ENCODE measurements at places on chromosomes 4 and X.

- no peak for DNase-seq
Measured at GRCh38 chr4:72531322-72531721, 37.7 kb downstream of the ADAMTS3 start.

DNA sequence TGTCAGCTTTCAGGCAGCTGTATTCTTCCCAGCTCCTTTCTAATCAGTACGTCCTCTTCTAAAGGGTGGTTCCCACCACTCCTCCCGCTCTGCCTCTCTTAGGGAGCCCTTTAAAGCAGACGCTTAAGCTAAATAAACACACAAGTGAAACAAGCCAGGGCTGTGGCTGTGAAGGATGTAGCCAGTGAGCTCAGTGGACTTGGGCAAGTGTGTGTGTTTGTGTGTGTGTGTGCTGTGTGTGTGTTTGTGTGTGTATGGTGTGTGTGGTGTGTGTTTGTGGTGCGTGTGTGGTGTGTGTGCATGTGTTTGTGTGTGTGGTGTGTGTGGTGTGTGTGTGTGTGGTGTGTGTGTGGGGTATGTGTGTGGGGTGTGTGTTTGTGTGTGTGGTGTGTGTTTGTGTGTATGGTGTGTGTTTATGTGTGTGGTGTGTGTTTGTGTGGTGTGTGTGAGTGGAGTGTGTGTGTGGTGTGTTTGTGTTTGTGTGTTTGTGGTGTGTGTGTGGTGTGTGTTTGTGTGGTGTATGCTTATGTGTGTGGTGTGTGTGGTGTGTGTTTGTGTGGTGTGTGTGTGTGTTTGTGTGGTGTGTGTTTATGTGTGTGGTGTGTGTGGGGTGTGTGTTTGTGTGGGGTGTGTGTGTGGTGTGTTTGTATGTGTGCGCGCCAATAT, 283.3 kb downstream of the PTTG2 start:
- no peak for DNase-seq

- no peak for DNase-seq
Measured at GRCh38 chrX:69085151-69085550, 80.1 kb downstream of the PJA1 start.

DNA sequence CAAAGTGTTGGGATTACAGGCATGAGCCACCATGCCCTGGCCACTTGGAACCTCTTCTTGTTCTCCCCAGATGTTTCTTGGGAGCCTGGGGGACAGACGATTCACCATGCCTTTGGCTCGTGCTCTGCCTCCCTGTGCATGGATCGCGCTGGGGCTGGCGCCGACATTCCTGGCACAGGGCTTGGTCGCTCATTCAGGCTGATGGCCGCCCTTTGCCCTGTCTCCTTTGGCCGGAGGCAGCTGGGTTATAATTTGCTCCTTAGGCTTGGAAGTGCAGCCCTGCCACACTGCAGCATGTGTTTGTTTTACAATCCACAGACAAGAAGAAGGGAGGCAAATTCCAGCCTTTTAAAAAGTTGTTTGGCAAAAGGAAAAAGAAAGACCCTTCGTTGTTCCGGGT, 115.3 kb downstream of the AASDH start:
- DNase-seq, result no peak

GRCh38 chr4:4577359-4577875, 35.6 kb upstream of the STX18 start:
- no peak for DNase-seq

DNA sequence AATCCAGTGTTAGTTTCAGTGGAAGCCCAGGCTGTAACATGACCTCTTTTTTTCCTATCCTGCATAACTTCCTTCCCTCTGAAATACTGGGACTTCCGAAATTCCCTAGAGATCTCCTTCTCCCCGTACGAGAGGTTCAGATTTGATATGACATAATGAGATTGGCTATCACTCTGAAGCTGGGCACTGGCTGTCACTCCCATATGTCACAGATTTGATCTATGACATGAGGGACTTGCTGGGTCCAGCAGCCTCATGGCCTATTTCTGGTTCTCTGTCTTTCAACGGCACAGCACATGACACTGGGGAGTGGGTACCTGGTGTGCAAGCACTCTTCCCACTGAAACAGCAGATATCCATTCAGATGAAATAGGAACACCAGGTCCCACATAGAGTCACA, 36.7 kb downstream of the PF4 start:
- DNase-seq, result no peak

DNA sequence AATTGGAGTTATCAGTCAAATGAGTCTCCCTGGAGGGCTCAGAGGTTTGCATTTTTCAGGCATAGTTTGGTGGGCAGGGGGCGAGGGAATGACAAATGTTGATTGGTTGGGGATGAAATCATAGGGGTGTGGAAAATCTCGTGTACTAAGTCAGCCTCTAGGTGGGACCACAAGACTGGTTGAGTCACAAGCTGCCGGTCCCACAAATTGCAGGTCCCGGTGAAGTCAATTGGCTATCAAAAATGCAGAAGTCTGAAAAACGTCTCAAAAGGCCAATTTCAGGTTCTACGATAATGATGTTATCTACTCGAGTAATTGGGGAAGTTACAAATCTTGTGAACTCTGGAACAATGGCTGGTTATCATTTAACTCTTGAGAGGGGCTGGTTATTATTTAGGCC, 98.8 kb upstream of the DHX15 start:
- DNase-seq, result no peak

- no peak for DNase-seq
Measured at GRCh38 chr4:19544446-19545125, 707.1 kb upstream of the SLIT2 start.

DNA sequence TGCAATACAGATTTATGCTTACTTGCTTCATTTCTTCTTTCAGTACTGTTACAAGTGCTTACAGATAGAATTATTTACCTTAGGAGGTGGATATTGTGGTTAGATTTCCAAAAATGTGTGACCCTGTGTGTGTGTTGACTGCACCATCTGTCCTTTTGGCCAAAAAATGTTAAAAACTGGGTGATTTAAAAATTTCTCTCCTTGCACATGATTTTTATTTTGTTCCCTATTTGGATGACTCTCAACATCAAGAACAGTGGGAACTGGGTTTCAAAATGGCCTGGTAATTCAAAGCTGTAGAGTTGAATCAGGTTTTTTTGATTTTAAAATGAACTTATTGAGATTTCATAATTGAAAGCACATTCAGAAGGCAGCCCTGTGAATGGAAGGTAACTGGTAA, 1132.9 kb downstream of the RAPGEF2 start:
- DNase-seq, result no peak

DNA sequence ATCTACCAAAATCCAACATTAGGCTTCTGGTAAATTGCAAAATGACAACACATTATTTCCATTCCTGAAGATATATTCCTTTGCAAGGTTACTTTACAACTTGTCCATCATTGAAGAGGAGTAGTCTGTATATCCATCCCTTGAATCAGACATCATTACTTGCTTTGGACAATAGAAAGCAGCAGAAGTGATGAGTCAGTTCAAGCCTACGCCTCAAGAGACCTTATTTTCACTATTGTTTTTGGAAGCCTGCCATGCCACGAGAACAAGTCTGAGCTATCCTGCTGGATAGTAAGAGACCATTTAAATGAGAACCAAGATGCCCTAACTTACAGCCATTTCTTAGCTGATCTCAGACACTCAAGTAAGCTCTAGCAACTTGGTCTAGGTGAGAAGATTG, 246.0 kb upstream of the HHIP start:
- DNase-seq, result peak; percentile 34

DNA sequence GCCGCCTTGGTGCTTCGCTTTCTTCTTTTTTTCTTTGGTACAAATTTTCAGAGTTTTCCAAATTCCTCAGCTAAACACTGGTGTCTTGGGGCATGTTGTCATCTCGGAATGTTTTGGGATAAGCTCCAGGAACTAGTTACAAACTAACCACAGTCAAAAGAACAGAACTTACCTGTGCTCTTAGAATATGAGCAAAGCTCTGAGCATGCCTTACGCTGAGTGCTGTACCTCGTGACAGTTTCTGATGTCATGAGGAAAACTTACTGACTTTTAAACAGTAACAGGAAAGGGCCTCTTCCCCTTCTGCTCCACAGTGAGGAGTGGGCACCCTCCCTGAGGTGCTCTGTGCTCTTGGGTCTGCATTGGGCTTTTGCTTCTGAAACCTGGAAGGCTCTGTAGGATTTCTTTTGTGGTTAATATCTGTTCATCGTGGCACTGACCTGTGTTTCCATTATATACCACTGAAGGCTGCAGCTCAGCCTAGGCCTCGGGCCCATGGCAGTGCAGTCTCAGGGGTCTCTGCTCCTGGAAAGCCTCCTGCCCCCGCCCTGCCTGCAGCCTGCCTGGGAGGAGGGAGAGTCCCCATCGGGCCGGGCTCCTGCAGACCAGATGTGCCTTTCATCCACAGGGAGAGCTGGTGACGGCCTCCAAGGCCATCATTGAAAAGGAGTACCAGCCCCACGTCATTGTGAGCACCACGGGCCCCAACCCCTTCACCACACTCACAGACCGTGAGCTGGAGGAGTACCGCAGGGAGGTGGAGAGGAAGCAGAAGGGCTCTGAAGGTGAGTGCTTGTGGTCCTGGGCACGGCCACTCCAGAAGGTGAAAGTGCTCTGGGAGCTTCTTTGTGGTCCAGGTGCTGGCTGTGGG, 48.7 kb downstream of the NOP14 start:
- DNase-seq, result no peak

DNA sequence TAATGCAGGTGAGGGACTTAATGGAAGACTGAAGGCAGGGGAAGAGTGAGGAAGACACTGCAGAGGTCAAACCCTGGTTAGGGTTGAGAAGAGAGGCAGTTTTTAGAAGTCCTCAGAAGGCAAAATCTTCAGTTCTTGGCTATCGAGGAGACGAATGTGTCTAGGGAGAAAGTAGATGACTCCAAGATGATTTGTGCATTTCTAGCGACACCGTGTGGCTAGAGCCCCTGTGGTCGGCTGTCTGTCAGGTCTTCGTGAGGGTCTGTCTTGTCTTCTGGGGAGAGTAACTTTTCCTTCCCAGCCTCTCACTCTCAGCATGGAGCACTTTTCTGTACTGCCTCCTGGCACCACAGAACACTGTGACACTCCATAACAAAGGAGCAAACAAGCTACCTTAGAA, 458.1 kb downstream of the STIM2 start:
- DNase-seq, result peak; percentile 55

GRCh38 chrX:15680401-15680800, 15.8 kb upstream of the CLTRN start:
- peak; percentile 41 for DNase-seq

GRCh38 chrX:14015294-14015693, 14.4 kb downstream of the GEMIN8 start:
- DNase-seq, result no peak

GRCh38 chrX:69951753-69952152, 98.0 kb downstream of the AWAT2 start:
- DNase-seq, result no peak

DNA sequence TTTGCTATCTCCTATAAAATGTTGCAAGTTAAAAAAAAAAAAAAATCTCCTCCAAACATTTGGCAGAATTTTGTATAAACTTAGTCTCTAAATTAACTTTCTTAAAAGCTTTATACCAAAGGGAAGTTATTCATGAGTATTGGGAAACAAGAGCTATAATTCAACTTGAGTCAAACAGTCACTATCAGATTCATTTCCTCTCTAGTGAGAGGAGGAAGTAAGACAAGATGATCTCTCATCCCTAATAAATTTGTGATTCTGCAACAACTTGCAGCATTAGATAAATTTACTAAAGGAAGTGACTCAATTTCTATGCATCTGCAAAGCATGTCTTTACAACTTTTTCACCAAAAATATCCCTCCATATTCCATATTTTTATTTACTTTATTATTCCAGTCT, 135.4 kb upstream of the GNPDA2 start:
- DNase-seq, result no peak

DNA sequence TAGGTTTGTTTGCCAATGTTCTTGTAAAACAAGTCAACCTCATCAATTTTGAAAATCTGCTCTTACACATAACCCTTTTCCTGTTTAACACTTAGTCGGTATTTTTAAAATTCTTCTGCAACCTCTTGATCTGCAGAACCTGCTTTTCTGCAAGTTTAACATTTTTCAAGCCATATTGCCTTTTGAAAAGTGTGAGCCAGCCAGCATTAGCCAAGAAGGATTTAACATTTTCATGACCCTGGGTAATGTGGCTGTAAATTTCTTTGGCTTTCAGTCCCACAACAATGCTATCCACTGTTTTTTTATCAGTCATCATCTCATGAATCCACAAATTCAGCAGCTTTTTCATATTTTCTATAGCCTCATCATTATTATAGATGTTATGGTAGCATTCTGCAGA, 956.5 kb downstream of the FAT4 start:
- no peak for DNase-seq

- DNase-seq, result no peak
Measured at GRCh38 chr4:14303856-14304255, 676.3 kb upstream of the BOD1L1 start.

- DNase-seq, result no peak
Measured at GRCh38 chrX:103384672-103385071, 8.3 kb downstream of the BEX3 start.

GRCh38 chrX:154369449-154370299, 4.8 kb downstream of the FLNA start:
- DNase-seq, result peak; percentile 87

GRCh38 chrX:128581615-128582014, 529.4 kb upstream of the ACTRT1 start:
- no peak for DNase-seq

Measured in Calu3 (cell line).